ENCODE measurements at places on chromosomes 4 and X.

GRCh38 chr4:32161392-32161791, 1441.2 kb downstream of the PCDH7 start:
- DNase-seq: no peak

GRCh38 chr4:164384416-164384815, 369.5 kb upstream of the SMIM31 start:
- no peak for DNase-seq

DNA sequence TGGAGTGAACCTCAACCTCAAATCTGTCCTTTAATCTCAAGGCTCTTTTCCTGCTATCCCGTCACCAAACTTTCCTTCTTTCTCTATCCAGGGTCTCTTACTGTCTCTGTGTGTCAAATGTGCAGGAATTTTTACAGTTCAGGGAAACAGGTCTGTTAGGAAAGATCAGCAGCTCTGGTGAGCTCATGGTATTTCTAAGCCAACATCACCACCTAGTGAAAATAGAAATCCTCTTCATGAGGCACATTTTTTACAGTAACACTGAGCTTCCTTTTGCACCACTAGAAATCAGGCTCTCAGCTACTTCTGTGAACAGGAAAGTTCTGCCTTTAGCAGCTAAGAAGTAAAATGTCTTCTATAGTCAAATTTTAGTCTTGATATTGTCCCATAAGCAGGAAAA, 39.6 kb downstream of the NUDT11 start:
- DNase-seq: no peak

GRCh38 chr4:177396352-177396751, 45.9 kb downstream of the AGA start:
- no peak for DNase-seq

DNA sequence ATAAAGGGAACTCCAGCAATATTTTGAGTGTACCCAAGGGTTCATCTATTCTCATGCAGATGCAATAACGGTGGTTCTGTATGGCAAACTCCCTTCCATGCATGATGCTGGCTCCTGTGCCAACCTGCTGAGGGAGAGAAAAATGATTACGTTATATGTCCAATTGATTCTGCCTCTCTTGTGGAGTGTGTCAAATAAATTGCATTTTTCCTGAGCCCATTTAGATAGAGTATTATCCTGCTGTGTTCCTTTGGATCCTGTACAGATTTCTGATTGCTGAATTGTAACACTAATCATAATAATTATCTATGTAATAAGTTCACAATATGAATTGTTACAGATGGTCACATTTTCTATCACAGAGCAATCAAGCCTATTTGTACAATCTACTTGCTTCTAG, 821.7 kb downstream of the C4orf33 start:
- DNase-seq: no peak

- no peak for DNase-seq
Observed at GRCh38 chr4:14925471-14925870, 76.8 kb upstream of the CPEB2 start.

GRCh38 chr4:183297675-183298074, 22.4 kb downstream of the CLDN22 start:
- DNase-seq: no peak

DNA sequence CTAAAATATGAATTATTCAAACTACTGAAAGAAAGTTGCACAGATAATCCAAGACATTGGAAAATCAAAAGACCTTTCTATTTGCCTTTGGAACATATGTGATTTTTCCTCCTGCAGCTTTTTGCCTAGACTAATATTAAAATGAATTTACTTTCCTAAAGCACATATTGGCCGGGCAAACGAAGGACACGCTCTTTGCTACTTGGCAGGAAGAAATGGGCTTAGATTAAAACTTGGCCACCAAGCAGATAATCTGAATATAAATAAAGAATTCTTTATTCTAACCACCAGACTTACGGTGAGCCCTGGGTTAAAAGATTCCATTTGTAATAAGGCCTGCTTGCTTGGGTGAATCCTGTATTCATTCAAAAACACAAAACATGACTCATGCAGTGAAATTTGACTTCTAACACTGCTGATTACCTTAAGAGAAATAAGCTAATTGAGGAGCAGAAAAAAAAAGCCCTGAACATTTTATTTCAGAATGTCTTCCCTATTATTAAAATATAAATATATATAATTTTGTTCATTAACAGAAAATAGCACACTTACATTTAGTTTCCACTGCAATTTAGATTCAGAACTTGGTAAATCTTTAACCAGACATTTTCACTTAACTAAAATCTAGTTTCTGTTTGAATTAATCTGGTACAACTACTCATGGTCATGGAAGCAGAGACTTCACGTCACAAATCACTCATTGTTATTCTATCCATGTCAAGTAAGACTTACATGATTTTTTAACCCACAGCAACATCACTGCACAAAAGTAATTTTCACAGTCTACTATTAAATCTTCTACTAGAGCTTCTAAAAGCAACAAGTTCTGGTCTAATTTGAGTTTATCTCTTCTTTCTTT, 116.1 kb upstream of the PLAC1 start:
- DNase-seq: no peak

DNA sequence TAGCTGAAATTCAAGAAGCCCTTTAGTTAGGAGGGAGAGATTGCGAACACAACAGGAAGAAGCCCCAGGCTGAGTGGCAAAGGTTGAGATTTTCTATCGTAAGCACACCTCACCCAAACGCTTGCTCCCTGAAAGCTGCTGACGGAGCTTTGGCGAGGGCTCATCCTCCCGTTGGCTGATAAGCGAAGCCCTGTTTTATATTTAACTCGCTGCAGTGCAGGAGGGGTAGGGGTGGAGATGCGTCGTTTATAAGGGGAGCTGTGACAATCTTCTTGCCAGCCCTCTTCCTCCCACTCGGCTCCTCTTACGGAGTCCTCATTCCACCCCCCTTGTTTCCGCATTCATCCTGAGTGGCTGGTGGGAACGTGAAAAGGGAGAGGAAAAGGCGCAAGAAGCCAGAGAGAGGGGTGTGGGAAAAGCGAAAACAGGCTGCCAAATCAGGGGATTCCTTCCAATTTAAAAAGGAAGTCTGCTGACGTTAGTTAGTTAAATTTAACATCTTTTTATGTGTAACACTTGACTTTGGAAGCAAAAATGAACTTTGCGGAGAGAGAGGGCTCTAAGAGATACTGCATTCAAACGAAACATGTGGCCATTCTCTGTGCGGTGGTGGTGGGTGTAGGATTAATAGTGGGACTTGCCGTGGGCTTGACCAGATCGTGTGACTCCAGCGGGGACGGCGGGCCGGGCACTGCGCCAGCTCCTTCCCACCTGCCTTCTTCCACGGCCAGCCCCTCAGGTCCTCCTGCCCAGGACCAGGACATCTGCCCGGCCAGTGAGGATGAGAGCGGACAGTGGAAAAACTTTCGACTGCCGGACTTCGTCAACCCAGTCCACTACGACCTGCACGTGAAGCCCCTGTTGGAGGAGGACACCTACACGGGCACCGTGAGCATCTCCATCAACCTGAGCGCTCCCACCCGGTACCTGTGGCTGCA, at the start of gene ENPEP:
TSS of gene ENPEP (plus strand) at position 275 of the 938 bp plus-strand sequence. CDS start at position 535, 260 bp downstream.
- no peak for DNase-seq

Data from activated naive CD8-positive, alpha-beta T cell treated with anti-CD3 and anti-CD28 coated beads, Interleukin-2, amount 50 U/mL, for 24 hours (primary cell).